Vagina (tissue), 2 donors: ENCODE measurements at places on chromosomes 5 and 9.

GRCh38 chr9:35756275-35757225 lies 2.5 kb upstream of the MSMP start:
- no peak for DNase-seq

- no peak for DNase-seq
Measured at GRCh38 chr5:39526914-39527477, 102.2 kb upstream of the DAB2 start.

GRCh38 chr5:40654377-40654991 lies 25.2 kb upstream of the PTGER4 start:
- no peak for DNase-seq

- DNase-seq: peak; percentile 86
Measured at GRCh38 chr5:126525630-126526245, 69.3 kb downstream of the ALDH7A1 start.
